ENCODE measurements at places on chromosomes 5 and 9.

DNA sequence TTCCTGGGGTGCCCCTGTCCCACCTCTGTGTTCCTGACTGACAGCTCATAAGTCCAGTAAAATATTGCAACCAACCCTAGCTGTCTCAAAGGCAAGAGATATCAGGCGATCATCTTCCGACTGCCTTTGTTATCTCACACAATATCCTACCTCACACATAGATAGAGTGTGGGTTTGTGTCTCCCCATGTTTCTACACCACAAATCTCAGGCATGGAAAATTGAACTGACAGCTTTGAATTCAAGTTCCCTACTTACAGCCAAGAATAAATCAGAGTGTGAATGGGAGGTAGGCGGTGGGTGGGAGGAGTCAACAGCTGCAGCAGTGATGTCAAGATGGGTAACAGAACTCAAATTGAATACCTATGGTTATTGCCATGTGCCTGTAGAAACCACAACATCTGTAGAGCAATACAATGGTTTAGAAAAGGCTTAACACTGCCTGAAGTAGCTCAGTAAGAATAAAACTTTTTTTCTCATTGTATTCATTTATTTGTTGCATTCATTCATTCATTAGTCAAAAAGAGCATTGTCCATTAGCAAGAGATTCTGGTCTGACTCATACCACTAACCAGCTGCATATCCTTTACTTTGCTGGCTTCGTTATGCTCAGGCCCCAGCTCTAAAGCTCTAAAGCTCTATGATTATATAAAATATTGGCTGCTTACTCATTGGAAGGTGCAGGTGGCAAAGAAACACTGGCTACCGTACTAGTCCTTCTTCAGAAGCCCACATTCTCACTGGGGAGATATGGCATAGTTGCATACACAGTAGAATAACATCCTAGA, 108.2 kb upstream of the DMAC1 start:
- DNase-seq = no peak

DNA sequence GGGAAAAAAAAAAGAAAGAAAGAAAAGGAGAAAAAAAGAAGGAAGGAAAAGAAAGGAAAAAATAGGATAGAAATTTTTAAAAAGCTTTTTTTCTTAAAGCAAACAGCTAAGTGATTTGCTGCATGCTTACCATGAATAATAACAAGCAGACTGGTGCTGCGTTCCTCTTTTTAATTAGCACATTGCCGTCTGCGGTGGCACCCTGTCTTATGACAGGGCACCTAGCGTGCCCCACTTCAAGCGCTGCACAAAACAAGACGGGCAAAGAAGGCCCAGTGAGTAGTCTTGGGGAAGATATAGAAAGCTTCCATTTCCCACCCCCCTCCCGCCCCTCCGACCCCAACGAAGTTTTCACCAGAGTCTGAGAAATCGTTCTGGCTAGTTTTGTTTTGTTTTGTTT, 513.9 kb downstream of the ZNF608 start:
- no peak for DNase-seq

GRCh38 chr5:31157720-31158119, 35.8 kb upstream of the CDH6 start:
- no peak for DNase-seq

DNA sequence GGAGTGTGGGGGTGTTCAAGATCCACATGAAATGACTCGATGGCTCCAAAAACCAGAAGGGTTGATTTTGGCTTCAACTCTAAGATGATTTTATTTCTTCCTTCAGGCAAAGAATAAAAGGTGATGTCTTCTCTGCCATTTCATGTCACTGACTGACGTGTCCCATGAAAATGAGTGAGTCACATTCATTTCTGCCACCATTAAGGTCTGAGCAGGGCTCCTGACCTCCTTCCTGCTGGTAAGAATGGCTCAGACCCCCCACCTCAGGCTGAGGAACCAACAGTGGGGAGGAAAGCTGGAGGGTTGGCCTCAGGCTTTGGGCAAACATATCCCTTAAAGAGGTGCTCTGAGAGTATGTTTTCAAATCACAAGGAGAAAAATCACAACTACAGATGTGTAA, 53.9 kb upstream of the ZNF354A start:
- no peak for DNase-seq

GRCh38 chr5:120464627-120465435, 731 bp downstream of the PRR16 start:
- DNase-seq = no peak
